ENCODE measurements at places on chromosomes 3 and 15. TPM values are rescaled to one million over a fixed set of nuclear protein-coding genes. Genes with fewer than 3 reads are reported as not detected.

MORF4L1 gene
- 387 TPM for total RNA-seq

DNAH12 gene
- total RNA-seq = 0.77 TPM

CPN2 gene
- not detected for total RNA-seq

PP2D1 gene
- total RNA-seq = not detected

DNA sequence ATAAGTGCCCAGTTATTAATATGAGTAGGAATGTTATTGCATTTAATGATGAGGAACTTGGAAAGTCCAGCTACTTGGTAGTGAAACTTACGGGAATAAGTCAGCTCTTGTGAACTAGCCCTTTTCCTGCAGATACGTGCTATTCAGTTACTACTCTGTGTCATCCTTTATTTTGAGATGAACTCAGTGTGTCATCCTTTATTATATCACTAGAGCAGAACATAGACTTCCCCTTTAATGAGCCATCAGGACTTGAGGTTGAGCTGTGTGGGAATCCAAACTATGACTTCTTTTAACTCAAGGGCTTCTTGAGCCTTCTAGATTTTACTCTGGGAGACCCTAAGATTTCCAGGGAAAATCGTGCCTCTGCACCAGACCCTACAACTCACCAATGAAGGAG, 3.6 kb downstream of the ACTC1 start:
- H3K27me3 ChIP-seq = peaks cover 24% of the 10 kb centered on the region
- no peak overlapping the region for H3K4me3 ChIP-seq
- DNase-seq = no peak
- H3K4me1 ChIP-seq = no peaks in the 10 kb centered on the region
- no peak overlapping the region for H3K27ac ChIP-seq
- H3K36me3 ChIP-seq = no peaks in the 10 kb centered on the region

- DNase-seq = no peak
- no peak overlapping the region for H3K27ac ChIP-seq
- H3K4me1 ChIP-seq = no peaks in the 10 kb centered on the region
- H3K27me3 ChIP-seq = no peaks in the 10 kb centered on the region
These were observed 50.8 kb upstream of the PPIB start for GRCh38 chr15:64213646-64214045.

GRCh38 chr3:45917146-45917898, 25.9 kb upstream of the CXCR6 start:
- peaks cover 10% of the 10 kb centered on the region for H3K36me3 ChIP-seq
- H3K4me3 ChIP-seq = no peak overlapping the region
- H3K27ac ChIP-seq = no peak overlapping the region
- no peaks in the 10 kb centered on the region for H3K4me1 ChIP-seq

GRCh38 chr15:59191855-59192237, 14.8 kb upstream of the LDHAL6B start:
- no peak overlapping the region for H3K4me3 ChIP-seq
- H3K27ac ChIP-seq = no peak overlapping the region
- no peaks in the 10 kb centered on the region for H3K4me1 ChIP-seq
- H3K36me3 ChIP-seq = peaks cover 37% of the 10 kb centered on the region
- no peaks in the 10 kb centered on the region for H3K27me3 ChIP-seq

DNA sequence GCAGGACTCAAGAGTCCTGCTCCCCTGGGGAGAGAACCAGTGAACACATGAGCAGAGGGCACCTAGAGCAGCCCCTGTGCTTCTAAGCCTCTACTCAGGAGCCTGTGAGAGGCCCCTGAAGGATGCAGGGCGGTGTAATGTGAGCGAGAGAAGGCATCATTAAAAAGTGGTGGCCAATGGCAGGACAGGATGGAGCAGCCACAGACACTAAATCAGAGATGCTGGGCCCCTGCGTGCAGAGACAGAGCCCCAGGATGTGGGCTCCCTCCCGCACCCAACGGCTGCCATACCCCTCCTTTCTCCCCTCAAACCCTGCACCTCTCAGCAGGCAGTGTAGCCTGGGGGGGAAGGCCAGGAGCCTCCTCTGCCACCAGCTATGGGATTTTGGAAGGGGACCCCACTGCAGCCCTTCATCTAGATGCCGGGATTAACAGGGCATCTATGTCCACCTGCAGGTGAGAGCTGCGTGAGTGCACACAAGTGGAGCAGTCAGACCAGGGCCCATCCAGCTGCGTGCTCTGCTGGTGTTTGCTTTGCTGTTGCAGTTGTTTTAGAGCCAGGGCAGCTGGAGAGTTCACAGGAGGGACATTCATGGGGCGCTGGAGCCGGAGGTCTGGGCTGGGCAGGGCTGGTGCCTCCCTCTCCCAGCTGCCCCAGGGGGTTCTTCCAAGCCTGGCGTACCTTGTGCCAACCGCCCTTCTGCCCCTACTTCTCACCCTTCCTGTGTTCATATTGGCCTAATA, 5.1 kb upstream of the IQSEC1 start:
- H3K4me3 ChIP-seq = no peak overlapping the region
- DNase-seq = no peak
- no peaks in the 10 kb centered on the region for H3K36me3 ChIP-seq
- H3K4me1 ChIP-seq = no peaks in the 10 kb centered on the region

DNA sequence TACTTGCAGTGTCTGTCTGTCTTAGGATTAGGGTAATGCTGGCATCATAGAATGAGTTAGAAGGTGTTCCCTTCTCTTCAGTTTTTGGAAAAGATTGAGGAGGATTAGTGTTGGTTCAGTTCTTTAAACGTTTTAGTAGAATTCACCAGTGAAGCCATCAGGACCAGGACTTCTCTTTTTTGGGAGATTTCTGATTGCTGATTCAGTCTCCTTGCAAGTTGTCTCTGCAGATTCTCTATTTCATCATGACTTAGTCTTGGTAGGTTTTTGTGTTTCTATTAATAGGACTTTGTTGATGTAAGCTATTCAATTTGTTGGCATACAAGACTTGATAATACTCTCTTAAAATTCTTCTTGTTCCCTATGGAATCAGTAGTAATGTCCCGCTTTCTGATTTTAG, 48.9 kb downstream of the STT3B start:
- H3K27ac ChIP-seq = no peak overlapping the region
- no peaks in the 10 kb centered on the region for H3K27me3 ChIP-seq
- H3K36me3 ChIP-seq = peaks cover 82% of the 10 kb centered on the region

DNA sequence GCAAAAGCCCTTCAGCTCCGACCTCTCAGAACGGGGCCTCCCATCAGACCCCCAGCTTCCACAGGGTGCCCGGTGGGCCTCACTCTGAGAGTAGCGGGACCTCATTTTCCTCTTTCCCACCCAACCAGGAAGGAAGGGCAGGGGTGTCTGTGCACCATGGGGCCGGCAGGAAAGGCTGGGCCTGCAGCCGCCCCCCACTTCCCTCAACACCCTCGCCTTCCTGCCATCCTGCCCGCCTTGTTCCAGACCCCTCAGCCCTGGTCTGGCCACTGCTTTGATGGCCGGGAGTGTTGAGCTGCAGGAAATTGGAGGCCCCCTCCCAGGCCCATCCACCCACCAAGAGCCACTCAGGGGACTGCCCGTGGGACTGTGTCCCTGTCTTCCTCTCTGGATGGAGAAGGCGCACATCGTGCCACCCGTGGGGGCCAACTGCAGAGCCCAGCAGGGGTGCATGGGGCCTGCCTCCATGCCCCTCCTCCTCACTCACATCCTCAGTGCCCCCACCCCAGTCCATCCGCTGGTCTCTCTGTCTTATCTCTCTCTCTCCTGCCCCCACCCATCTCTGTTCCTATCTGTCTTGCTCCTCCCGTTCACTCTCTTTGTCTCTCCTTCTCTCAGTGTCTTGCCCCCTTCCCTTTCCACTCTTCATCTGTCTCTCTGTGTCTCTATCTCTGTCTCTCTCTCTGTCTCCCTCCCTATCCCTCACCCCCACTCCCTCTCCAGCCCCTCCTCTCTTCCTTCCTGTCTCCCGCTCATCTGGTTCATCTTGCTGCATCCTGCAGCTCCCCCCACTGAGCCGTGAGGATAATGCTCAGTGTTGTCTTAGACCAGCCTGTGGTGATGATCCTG, 1.8 kb upstream of the PLXND1 start:
- DNase-seq = peak; percentile 85
- H3K27me3 ChIP-seq = peaks cover 20% of the 10 kb centered on the region
- H3K27ac ChIP-seq = no peak overlapping the region
- H3K4me1 ChIP-seq = peaks cover 3% of the 10 kb centered on the region

GRCh38 chr3:101009386-101009785, 16.2 kb upstream of the ABI3BP start:
- DNase-seq = no peak
- no peak overlapping the region for H3K4me3 ChIP-seq
- H3K27me3 ChIP-seq = no peaks in the 10 kb centered on the region
- no peak overlapping the region for H3K27ac ChIP-seq
- H3K4me1 ChIP-seq = no peaks in the 10 kb centered on the region

Data from endodermal cell (in vitro differentiated cells).